ENCODE measurements at places on chromosomes 6 and 20.

DNA sequence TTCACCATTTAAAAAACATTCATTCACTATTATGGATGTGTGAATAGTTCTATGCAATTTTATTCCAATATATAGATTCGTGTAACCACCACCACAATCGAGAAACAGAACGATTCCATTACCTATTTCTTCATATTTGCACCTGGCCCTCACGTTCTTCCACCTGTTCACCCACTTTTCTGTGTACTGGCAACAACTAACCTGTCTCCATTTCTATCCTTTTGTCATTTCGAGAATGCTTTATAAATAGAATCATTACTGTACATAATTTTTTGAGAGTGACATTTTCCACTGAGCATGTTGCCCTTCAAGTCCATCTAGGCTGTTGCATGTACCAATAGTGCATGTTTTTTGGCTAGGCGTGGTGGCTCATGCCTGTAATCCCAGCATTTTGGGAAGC, 23.2 kb upstream of the STX11 start:
- DNase-seq, result no peak

DNA sequence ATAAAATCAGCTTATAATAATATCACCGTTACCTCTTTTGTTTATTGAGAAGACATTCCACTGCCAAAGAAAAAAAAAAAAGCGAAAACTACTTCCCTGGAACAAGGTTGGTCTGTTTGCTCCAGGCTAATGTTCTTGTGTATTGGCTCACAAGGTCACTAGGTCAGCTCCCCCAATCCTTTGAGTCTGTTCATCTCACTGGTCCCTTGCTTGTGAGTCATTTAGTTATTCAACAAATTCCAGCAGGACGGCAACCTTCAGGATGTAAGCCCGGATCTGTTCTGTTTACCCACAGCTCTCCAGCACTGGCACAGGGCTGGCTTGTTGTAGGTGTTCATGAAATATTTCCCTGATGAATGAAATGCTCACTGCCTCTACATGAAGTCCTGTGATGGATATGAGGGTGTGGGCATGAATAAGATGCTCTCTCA, 3.3 kb downstream of the ARHGAP40 start:
- DNase-seq, result peak; percentile 82

- DNase-seq, result no peak
Observed at GRCh38 chr6:154995254-154996015, at the start of gene TIAM2. TSS of gene TIAM2 (plus strand) at chr6:154995315. CDS start at chr6:155129224, 133,909 bp downstream.

DNA sequence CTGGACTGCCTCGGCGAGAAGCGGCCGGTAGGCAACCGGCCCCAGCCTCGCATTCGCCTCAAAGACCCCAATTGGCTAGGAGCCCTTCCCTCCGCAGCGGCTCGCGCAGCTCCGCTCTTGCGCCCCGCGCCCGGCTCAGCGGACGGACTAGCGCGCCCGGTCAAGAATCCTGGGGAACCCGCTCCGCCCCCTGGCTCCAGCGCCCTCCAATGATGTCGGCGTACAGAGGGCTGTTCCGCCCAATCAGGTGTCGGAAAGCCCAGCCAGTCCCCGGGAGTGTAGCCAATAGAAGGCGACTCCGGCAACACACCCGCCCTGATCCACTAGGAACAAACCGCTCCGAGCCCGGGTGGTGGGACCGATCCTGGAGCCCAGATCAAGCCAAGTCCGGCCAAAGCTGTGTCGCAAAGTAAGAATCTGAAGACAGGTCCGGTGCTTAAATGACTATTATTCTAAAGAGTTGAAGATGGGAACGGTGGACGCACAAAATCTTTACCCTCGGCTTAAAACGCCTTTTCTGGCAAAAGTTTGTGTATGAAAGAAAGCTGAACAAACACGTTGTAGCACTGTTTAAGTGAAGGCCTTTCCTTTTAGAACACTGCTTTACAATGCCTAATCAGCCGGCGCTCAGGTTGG, 132.2 kb downstream of the OGFRL1 start:
- peak; percentile 97 for DNase-seq

GRCh38 chr6:65816991-65817390, 110.0 kb upstream of the EYS start:
- no peak for DNase-seq

- no peak for DNase-seq
Observed at GRCh38 chr6:154479351-154479769, 31.1 kb downstream of the CNKSR3 start.

DNA sequence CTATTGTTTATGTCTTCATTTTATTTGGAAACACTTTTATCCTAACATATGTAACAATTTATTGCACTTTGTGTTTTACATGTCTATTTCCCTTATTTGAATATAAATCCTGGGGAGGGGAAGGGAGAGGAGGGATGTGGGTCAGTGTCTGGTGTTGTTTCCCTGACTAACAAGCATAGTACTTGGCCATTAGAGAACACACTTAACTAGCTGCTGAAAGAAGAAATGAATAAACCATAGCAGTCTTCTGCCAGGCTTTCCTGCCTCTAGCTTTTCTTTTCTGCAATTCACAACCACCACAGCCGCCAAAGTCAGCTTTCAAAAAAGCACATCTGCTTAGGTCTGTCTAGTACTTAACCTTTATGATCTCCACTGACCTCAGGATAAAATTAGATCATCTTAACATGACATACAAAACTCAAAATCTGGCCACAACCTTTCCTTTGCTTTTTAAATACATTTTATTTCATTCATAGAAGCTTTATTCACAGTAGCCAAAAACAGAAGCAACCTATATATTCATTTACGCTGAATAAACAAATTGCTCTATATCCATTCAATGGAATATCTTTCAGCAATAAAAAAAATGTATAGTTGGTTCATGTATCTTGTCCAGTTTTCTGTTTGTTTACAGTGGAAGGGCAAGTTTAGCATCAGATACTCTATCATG, 16.3 kb downstream of the PDSS2 start:
- no peak for DNase-seq

GRCh38 chr20:1576641-1577040, 19.1 kb upstream of the SIRPD start:
- peak; percentile 0 for DNase-seq

DNA sequence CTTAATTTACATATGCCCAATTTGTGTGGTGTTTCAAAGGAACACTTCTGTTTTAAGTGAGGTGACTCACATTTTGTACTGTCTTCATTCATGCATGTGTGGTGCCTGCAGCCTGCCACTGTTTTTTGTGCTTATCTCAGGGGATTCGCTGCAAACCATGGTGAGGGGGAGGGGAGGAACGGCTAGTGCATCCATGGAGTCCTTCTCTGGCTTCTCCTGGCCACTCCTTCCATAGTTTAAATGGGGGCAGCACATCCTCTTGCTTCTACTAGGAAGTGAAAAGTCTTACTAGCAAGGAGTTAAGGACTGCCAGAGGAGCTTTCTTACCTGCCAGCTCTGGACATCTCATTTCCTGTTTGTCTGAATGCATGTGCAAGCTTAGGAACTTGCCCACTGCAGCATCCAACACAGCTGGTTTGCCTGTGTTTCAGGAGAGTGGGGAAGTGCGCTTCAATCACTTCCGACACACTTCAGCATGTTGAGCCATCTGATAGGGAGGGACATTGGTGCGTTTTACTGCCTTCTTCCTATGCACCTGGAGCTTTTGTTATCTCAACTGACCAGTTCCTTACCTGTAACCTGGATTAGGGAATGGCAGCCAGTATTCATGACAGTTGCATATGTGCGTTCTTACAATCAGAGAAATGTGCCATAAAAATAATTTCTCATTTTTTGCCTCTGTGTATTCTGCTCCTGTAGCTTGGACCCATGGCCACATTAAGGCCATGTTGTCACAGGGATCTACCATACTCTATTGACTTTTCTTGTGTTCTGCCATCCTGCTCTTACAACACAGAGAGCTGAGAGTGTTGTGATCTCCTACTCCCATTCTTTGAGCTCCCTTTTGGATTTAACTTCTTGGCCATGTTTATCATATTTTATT, 211.3 kb downstream of the ARID1B start:
- no peak for DNase-seq

GRCh38 chr20:12566596-12566995, 442.2 kb upstream of the SPTLC3 start:
- no peak for DNase-seq

- no peak for DNase-seq
Observed at GRCh38 chr6:96542702-96543101, 20.2 kb upstream of the FHL5 start.

DNA sequence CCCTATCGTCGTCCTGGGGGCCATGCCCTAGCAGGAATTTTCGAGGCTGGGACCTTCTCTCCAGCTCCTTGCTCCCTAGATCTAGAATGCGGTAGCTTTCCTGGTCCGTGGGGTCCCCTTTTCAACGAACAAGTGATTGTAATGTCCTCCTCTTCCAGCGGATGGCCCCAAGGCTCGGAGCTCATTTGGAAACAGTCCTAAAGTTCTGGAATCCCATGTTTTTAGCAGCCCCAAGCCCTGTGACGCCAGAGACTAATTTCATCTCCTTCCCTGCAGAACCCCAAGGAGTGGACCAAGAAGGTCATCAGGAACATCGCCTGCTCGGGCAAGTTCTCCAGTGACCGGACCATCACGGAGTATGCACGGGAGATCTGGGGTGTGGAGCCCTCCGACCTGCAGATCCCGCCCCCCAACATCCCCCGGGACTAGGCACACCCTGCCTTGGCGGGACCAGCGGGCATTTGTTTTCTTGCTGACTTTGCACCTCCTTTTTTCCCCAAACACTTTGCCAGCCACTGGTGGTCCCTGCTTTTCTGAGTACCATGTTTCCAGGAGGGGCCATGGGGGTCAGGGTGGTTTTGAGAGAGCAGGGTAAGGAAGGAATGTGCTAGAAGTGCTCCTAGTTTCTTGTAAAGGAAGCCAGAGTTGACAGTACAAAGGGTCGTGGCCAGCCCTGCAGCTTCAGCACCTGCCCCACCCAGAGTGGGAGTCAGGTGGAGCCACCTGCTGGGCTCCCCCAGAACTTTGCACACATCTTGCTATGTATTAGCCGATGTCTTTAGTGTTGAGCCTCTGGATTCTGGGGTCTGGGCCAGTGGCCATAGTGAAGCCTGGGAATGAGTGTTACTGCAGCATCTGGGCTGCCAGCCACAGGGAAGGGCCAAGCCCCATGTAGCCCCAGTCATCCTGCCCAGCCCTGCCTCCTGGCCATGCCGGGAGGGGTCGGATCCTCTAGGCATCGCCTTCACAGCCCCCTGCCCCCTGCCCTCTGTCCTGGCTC, 48.5 kb downstream of the PYGB start:
- no peak for DNase-seq

GRCh38 chr6:100996409-100996808, 115.3 kb upstream of the ASCC3 start:
- no peak for DNase-seq

DNA sequence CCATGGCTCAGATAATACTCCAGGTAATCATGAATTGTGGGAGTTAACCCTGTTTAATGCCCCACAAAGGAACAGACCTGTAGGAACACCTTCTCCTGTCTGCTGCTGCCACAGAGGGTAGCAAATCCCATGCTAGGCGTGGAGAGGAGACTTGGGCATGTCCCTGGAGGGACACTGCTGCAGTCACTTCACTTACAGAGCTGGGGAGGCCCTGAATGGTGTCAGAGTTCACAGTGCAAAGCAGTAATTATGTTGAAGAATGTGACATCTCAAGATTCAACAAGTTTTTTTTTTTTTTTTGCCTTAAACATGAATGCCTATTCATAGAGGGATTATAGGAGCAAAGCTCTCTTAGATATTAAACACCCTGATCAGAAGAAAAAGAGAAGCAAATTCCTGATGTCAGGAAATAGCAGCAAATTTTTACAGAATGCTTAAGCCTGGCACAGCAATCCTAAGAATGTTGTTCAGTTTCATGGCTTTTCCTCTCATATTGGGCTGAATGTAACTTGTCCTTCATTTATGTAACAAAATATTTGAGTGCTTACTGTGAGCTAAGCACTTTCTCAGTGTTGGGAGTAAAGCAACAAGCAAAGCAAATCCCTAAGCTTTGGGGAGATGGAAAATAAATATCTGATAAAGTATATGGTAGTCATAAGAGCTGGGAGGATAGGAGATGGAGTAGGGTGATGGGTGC, 45.0 kb downstream of the CARMIL1 start:
- DNase-seq, result no peak

All from endothelial cell of umbilical vein (primary cell).